ENCODE measurements at places on chromosomes 4 and X.
A peak's percentile ranks its signal among the peaks of the same experiment; 100 is the strongest.

- H3K4me3 ChIP-seq, result no peak overlapping the region
- DNase-seq, result no peak
- no peak overlapping the region for H3K27ac ChIP-seq
- H3K36me3 ChIP-seq, result no peaks in the 10 kb centered on the region
- no peaks in the 10 kb centered on the region for H3K4me1 ChIP-seq
- H3K27me3 ChIP-seq, result no peaks in the 10 kb centered on the region
Observed at GRCh38 chr4:101824500-101824899, 34.0 kb downstream of the BANK1 start.

GRCh38 chrX:51332188-51332942 lies at the start of gene NUDT10:
Gene NUDT10 (plus strand): TSS chrX:51332822. CDS start chrX:51332966, 144 bp downstream.
- peak within 1 kb of the TSS; percentile 59 for H3K4me3 ChIP-seq
- no peak within 1 kb of the TSS for H3K27ac ChIP-seq
- no peaks in the 10 kb centered on the region for H3K4me1 ChIP-seq
- H3K36me3 ChIP-seq, result no peaks in the 10 kb centered on the region

- no peaks in the 10 kb centered on the region for H3K36me3 ChIP-seq
- H3K27ac ChIP-seq, result no peak overlapping the region
- H3K4me1 ChIP-seq, result no peaks in the 10 kb centered on the region
- no peaks in the 10 kb centered on the region for H3K27me3 ChIP-seq
- H3K4me3 ChIP-seq, result no peak overlapping the region
Observed at GRCh38 chrX:128754130-128754529, 701.9 kb upstream of the ACTRT1 start.

DNA sequence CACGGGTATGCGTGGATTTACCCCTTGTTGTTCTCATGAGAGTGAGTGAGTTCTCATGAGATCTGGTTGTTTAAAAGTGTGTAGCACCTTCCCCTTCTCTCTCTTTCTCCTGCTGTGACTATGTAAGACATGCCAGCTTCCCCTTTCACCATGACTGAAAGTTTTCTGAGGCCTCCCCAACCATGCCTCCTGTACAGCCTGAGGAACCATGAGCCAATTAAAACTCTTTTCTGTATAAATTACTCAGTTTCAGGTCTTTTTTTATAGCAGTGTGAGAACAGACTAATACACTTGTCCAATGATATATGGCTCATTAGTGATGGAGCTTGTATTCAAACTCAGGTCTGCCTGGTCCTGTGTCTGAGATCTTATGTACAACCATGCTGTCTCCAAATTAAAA lies 28.5 kb upstream of the RTL3 start:
- no peak overlapping the region for H3K4me3 ChIP-seq
- H3K4me1 ChIP-seq, result no peaks in the 10 kb centered on the region
- H3K27me3 ChIP-seq, result peaks cover 8% of the 10 kb centered on the region
- no peak for DNase-seq

DNA sequence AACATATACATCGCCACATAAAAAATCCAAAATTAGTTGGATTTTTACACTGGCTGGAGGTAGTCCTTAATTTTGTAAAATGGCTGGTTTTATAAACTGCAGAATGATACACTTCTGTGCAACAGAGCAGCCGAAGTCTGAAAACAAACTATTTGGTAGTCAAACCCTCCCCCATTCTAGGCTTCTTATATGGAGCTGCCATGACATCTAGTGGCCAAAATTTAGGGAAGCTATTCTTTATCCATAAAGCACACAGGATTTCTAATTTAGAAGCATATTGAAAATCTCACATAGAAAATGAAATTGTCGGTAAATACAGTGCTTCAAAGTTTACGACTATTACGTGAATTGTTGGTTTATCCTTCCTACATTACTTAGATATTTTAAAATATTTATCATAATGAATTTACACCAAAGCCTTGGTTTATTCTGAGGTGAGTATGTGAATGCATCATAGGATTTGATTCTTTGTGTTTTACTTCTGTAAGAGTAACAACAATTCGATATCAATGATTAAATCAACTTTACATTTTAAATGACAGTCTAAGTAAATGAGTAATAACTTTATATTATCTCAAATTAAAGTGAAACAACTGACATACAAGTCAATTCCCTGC lies 113.4 kb upstream of the FAM241A start:
- H3K4me3 ChIP-seq, result no peak overlapping the region
- DNase-seq, result no peak
- H3K4me1 ChIP-seq, result no peaks in the 10 kb centered on the region
- H3K36me3 ChIP-seq, result no peaks in the 10 kb centered on the region
- no peaks in the 10 kb centered on the region for H3K27me3 ChIP-seq
- no peak overlapping the region for H3K27ac ChIP-seq

- H3K27me3 ChIP-seq, result no peaks in the 10 kb centered on the region
- H3K27ac ChIP-seq, result no peak overlapping the region
- no peak for DNase-seq
- H3K4me1 ChIP-seq, result no peaks in the 10 kb centered on the region
Observed at GRCh38 chr4:89868276-89868675, 26.4 kb upstream of the MMRN1 start.

GRCh38 chrX:48569958-48570357 lies 4.3 kb upstream of the RBM3 start:
- DNase-seq, result no peak
- no peaks in the 10 kb centered on the region for H3K4me1 ChIP-seq
- H3K27me3 ChIP-seq, result no peaks in the 10 kb centered on the region
- H3K36me3 ChIP-seq, result no peaks in the 10 kb centered on the region

- no peak overlapping the region for H3K4me3 ChIP-seq
- DNase-seq, result no peak
- no peaks in the 10 kb centered on the region for H3K4me1 ChIP-seq
- no peaks in the 10 kb centered on the region for H3K36me3 ChIP-seq
- no peaks in the 10 kb centered on the region for H3K27me3 ChIP-seq
- H3K27ac ChIP-seq, result no peak overlapping the region
Observed at GRCh38 chr4:29009908-29010307, 1710.3 kb upstream of the PCDH7 start.

DNA sequence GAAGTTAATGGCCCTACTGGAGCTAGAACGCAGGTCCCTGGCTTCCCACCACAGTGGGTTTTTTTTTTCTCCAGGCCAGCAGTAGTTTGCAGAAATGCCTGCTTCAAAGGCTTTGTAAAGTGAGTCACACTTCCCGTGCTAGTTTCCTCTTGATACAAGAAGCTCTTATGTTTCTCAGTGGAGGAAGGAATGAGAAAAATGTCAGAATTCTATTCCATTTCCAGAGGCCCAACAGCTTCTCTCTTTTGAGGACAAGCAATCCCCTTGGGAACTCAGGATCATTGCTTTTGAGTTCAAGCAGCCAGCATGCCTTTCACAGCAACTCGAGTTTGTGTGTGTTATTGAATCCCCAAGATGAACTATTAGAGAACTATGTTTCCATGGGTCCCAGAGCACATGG lies 134.3 kb downstream of the GUCY2F start:
- no peaks in the 10 kb centered on the region for H3K4me1 ChIP-seq
- no peak for DNase-seq
- H3K36me3 ChIP-seq, result no peaks in the 10 kb centered on the region
- H3K27me3 ChIP-seq, result no peaks in the 10 kb centered on the region
- H3K4me3 ChIP-seq, result no peak overlapping the region

GRCh38 chrX:12814420-12814819 lies 23.2 kb downstream of the PRPS2 start:
- H3K27me3 ChIP-seq, result no peaks in the 10 kb centered on the region
- no peaks in the 10 kb centered on the region for H3K36me3 ChIP-seq
- no peak overlapping the region for H3K4me3 ChIP-seq
- no peak for DNase-seq
- no peaks in the 10 kb centered on the region for H3K4me1 ChIP-seq

DNA sequence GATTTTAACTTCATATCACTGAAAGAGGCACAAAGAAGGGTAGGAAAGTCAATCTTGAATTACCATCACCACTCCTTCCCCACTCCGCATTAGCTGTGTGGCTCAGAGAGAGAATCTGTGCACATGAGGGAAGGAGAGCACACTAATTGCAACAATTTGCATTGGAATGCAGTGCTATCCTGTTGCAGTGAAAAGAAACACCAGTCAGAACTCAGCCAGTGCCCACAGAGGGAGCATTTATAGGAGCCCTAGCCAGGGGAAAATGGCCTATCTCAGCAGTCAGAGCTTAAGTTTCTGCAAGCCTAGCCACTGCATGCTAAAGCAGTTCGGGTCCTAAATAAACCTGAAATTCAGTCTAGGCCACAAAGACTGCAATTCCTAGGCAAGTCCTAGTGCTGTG lies 159.4 kb upstream of the AR start:
- H3K27ac ChIP-seq, result no peak overlapping the region
- no peaks in the 10 kb centered on the region for H3K27me3 ChIP-seq
- no peak for DNase-seq
- no peaks in the 10 kb centered on the region for H3K4me1 ChIP-seq
- H3K4me3 ChIP-seq, result no peak overlapping the region

DNA sequence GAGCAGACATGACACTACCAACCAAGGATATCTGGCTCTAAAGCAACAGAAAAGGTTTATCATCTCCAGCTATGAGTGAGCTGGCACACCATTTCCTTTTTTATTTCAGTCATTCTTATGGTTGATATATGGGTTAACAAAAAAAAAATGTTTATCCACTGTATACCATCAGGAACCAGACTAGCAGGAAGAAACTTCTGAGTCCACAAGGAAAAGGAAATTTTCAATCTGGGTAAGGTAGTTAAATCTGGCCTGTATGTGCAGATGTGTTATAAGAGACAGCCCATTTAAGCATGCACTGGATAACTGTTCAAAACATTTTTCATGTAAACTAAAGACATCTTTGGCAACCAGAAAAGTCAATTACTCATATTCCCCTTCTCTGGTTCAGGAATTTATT lies 35.0 kb downstream of the AMMECR1 start:
- H3K36me3 ChIP-seq, result no peaks in the 10 kb centered on the region
- no peak overlapping the region for H3K4me3 ChIP-seq
- no peaks in the 10 kb centered on the region for H3K27me3 ChIP-seq
- no peak for DNase-seq
- no peaks in the 10 kb centered on the region for H3K4me1 ChIP-seq

DNA sequence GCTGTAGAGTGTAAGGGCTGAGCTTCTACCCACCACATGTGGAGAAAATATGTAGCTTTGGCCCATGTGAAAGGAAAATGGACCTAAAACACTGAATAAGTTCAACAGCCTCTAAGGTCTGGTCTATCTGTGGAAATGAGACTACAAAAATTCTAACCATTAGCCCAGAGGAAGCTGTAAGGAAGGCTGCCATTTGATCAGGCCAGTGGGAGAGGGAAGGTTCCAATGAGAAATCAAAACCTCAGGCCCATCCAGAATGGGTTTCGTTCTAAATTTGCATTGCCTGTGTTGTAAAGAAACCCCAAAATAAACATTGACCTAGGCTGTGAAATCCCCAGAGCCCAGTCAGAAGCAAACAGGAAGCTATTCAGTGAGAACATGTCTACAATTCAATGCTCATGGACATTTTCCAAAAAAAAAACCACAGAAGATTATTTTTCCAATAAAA lies 320.4 kb upstream of the SLC7A11 start:
- H3K27ac ChIP-seq, result no peak overlapping the region
- H3K4me3 ChIP-seq, result no peak overlapping the region
- no peaks in the 10 kb centered on the region for H3K4me1 ChIP-seq
- no peak for DNase-seq
- H3K27me3 ChIP-seq, result no peaks in the 10 kb centered on the region

DNA sequence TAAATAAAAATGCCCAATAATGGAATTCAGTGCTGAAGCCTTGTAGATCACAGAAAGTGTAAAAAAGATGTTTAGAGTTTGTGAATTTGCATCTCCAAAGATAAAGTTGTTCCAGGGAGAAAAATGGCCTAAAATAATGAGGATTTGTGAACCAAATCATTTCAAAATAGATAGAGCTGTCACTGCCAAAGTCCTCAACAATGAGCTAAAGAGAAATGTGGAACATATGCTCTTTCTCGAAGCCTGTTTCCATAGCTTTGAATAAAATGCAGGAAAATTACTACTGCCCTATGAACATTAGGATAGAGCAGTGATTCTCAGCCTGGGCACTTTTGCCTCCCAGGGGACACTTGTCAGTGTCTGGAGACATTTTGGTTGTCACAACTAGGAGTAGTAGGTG lies 3.4 kb upstream of the AP1S2 start:
- no peak for DNase-seq
- H3K4me3 ChIP-seq, result no peak overlapping the region
- H3K27ac ChIP-seq, result no peak overlapping the region
- no peaks in the 10 kb centered on the region for H3K36me3 ChIP-seq

- no peak for DNase-seq
- H3K27ac ChIP-seq, result no peak overlapping the region
- no peaks in the 10 kb centered on the region for H3K36me3 ChIP-seq
- H3K27me3 ChIP-seq, result no peaks in the 10 kb centered on the region
- no peak overlapping the region for H3K4me3 ChIP-seq
Observed at GRCh38 chr4:174434455-174434854, 87.8 kb downstream of the HPGD start.

DNA sequence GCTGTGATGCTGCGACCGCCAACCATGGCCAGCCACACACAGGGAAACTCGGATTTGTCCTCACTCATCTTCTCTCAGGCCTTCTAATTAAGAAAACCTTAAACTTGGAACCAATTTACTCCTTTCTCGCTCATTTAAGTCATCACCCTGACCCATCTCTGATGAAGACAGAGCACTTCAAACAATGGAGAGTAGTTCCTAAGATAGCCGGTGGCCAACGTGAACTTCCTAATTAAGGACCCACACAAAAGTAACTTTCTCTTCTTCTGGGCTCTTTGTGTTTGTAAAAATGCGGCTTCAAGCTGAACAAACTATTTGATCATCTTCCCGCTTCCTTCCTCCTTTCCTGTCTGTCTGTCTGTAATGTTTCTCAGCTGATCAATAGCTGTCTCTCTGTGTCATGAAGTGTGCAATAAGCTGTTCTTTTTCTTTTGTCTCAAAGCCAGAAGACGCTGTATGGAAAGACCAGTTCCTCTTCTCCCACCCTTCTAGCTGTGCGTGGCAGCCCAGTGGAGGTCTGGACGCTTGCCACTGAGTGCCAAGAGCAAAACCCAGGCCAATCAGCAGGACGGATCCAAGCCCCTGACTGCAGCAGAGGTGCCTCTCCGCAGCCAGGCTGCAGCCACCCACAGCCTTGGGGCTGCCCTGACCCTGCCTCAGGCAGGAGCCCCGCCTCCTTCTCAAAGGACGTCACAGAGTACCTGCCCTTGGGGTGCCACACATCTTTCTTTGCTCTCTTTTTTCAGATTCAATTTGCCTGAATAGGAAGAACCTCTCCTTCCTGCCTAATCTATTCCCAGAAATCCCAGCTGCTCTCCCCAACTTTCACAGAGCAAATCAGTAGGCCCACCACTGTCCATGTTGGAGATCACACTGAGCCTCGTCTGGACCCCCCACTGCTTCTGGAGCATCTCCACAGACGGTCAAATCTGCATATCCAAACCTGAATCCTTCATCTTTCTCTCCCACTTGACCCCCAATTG lies 59.3 kb downstream of the MAML3 start:
- peaks cover 92% of the 10 kb centered on the region for H3K4me1 ChIP-seq
- peak overlapping the region; percentile 44 for H3K27ac ChIP-seq
- peak; percentile 32 for DNase-seq
- H3K27me3 ChIP-seq, result no peaks in the 10 kb centered on the region
